Astrocyte of the cerebellum (primary cell): ENCODE measurements at places on chromosomes 11 and 22.
A peak's percentile ranks its signal among the peaks of the same experiment; 100 is the strongest.

DNA sequence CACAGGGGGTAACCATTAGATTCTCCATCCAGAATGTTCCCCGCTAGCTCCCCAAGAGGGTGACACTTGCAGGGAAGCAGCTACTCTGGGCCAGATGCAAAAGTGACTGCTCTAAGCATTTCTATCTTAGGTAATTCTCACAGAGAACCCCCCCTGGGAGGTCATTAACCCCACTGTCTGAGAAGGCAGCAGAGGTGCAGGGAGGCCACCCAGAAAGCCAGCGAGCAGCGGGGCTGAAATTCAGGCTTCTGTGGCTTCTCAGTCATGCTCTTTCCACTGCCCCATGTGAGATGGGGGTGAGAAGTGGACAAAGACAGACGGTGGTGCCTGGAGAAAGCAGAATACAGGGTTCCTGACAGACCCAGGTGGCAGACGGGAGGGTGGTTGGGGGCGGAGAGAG is 114.4 kb upstream of the ASPHD2 start:
- no peak for DNase-seq

DNA sequence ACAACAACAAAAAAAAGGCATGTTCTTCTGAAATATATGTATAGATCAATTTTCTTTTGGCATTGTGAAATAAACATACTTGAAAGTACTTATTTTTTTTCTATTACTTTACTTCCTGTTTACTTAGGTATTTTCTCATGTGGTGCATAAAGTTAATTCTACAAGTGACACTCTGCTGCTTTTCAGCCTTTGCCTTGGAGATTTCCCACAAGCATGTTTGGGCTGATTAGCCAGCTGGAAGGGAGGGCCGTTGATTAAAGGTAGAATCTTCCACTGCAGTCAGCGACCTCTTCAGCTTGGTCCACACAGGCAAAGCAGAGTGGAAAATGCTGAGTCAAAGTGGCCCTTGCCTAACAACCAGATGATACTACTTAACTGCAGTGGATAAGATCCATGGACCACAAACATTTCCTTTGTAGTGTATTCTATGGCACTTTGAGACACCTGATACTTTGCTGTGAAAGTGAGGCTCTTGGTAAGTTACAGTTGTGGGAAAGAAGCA is 176.0 kb downstream of the ARHGAP42 start:
- DNase-seq = peak; percentile 95

DNA sequence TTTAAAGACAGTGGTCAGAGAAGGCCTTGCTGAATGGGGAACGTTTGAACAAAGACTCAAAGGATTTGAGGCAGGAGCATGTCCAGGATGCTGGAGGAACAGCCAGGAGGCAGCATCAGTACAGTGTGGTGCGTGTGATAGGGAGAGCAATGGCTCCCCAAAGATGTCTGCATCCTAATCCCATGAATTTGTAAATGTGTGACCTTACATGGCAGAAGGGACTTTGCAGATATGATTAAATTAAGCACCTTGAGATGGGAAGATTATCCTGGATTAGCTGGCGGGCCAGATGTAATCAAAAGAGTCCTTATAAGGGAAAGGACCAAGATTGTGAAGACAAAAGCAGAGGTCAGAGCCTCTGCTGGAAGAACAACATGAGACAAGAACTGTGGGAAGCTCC is 24.6 kb upstream of the FAT3 start:
- no peak for DNase-seq

DNA sequence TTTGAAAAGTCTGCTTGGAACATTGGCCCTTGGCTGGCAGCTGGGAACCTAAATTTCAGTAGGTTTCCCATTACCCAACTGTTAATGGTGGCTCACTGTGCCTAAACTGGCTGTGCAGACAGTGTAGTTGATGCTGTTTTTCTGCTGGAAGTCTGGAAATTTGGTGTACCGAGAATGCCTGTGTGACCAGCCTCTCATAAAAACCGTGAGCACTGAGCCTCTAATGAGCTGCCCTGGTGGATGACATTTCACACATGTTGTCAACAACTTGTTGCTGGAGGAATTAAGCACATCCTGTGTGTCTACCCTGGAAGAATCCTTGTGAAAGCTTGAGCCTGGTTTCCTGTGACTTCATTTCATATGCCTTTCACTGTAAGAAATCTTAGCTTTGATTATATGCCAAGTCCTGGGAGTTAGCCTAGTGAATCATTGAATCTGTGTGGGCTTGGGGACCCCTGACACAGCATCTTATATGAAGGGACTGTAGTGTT is 131.1 kb downstream of the LDLRAD3 start:
- peak; percentile 32 for DNase-seq

DNA sequence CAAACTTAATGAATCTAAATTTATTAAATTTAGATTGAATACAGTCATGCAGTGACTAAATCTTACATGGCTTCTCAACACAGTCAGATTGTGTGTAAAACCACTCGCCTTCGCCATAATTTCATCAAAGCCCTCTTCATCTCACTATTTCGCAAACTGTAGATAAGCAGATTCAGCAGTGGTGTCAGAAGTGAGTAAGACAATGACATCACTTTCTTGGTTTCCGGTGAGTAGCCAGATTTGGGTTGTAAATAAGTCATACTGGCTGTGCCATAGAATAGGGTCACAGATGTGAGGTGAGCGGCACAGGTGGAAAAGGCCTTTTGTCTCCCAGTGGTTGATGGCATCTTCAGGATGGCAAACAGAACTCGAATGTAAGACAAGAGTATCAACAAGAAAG is 3.4 kb downstream of the OR10A6 start:
- DNase-seq = no peak

DNA sequence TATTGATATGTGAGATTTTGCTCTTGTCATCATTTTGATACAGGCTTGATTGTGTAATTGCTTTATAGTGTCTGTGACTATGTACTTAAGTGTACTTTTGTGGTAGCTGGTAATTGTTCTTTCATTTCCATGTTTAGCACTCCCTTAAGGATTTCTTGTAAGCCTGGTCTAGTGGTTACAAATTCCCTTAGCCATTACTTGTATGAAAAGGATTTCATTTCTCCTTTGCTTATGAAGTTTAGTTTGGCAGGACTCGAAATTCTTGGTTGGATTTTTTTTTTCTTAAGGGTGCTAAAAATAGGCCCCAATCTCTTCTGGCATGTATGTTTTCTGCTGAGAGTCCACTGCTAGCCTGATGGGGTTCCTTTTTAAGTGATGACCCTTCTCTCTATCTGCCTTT is 346.8 kb downstream of the JRKL start:
- peak; percentile 2 for DNase-seq
